Stimulated activated CD8-positive, alpha-beta memory T cell treated with anti-CD3 and anti-CD28 coated beads, Interleukin-7, amount 100 ng/mL, for 1 hour (primary cell): ENCODE measurements at places on chromosomes 11 and 22.

GRCh38 chr11:134657631-134658030 is 245.6 kb upstream of the B3GAT1 start:
- DNase-seq = no peak

DNA sequence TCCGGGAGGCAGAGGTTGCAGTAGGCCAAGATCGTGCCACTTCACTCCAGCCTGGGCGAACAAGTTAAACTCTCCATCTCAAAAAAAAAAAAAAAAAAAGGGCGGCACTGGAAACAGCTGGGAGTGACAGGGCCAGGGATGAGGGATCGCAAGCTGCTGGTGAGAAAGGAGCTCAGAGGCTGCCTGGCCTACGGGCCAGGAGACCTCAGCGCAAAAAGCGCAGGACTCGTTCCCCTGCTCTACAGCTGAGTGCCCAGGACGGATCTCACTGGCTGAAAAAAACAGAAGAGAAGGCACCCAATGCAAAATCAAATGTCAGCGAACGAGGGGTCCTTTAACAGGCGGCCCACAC is 650 bp upstream of the NUP50 start:
- no peak for DNase-seq

DNA sequence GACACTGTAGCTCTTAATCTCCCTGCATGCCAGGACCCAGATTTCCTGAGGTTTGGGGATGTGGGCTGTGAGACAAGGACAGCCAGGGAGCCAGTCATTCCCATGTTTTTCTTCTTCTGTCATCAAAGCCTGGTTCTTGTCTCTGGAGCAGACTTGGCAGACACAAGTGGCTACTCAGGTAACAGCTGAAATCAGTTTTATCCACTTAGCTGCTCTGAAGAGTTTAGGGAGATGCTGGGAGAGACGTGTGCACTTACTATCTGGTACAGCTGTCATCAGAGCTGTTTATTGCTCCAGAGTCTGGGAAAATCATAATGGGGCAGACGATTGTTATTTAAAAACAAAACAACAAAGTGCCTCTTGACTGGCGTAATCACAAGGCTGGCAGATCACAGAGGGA is 56.6 kb downstream of the CSNK2A3 start:
- no peak for DNase-seq

- DNase-seq = no peak
Observed at GRCh38 chr11:16853266-16853665, 114.8 kb downstream of the C11orf58 start.

GRCh38 chr22:44031158-44031952 is 7.3 kb downstream of the PARVB start:
- no peak for DNase-seq

DNA sequence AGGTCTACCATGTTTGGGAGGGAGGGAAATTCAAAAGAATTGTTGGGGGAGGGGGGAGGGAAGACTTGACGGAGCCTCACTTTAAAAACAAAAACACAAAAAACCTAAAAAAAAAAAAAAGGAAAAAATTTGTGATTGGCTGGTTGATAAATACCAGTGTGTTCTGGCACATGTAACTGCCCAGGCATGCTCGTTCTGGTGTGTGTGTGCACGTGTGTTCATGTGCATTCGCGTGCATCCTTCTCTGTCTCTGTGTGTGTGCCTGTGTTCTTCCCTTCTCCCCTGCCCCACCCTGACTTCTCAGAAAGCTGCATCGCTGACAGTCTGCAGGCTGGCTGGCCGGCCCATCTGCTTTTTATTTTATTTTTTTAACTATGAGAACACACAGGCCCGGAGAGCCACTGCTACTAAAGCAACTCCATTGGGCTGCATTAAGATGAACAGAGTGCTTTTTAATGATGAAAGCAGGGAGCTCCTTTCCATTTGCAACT is 22.6 kb upstream of the ADSL start:
- no peak for DNase-seq

- no peak for DNase-seq
Observed at GRCh38 chr22:29334696-29335344, 19.3 kb upstream of the RASL10A start.

GRCh38 chr11:120335556-120335907 is 681 bp upstream of the ARHGEF12 start:
- no peak for DNase-seq

- DNase-seq = no peak
Observed at GRCh38 chr11:98630736-98631135, 390.0 kb upstream of the CNTN5 start.

DNA sequence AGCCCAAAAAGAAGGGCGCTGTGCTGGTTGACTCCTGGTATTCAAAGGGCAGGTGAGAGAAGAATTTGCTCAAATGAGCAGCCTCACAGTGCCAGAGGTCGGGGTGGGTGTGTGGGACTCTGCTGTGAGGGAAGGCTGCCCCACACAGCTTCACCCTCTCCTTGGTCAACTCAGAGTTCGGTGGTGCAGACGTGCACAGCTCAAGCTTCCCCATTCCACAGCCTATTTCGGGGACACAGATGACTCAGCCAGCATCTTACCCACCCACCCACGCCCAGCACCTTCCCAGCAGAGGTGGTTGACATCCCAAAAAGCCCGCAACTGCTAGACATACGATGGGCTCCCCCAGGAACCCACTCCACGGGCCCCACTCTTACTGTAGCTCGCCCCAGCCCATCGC is 46.5 kb upstream of the CCND1 start:
- no peak for DNase-seq

DNA sequence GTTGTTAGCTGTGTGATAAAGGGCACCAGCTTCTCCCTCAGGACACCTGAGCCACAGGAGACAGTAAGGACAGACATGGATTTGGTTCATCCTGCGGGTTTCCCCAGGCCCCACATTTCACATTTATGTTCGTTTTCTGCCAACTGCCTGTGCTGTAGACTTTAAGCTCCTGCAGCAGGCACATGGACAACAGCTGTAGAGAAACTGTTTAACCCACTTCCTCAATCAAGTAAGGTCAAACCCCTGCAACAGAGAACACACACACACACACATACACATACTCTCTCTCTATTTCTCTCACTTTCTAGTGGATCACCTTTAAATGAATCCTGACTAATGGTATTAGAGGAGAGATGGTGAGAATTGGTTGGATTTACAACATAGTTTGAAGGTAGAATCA is 90.7 kb downstream of the C11orf87 start:
- DNase-seq = no peak

- no peak for DNase-seq
Observed at GRCh38 chr22:23152238-23153114, 7.2 kb downstream of the RAB36 start.

DNA sequence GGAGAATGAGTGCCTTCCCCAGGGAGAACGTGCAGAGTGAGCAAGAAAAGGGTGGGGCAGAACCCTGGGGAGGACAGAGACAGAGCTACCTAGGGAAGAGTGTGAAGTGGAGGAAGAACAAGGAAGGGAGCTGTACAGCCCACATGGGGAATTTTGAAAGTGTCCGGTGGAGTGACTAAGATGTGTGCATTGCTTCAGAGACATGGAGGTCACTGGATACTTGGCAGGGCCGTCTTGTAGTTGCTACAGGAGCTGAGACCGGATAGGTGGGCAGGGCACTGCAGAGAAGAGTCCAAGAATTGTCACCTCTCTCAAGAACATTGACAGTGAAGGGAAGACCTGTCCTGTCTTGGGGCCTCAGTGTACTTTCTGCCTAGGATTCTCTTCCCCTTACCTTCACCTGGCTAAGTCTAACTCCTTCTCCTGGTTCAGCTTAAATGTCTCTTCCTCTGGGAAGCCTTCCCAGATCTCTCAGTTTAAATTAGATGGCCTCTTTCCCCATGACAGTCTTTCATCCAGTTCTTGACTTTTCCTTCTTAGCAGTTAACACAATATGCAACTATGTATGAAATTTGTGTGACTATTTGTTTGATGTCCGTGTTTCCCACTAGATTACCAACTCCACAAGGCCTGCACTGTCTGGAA is 9.2 kb upstream of the P2RY6 start:
- no peak for DNase-seq

- no peak for DNase-seq
Observed at GRCh38 chr11:74950374-74950969, 1.4 kb downstream of the SPCS2 start.

- DNase-seq = no peak
Observed at GRCh38 chr11:1150769-1151365, 6.9 kb upstream of the MUC5AC start.

DNA sequence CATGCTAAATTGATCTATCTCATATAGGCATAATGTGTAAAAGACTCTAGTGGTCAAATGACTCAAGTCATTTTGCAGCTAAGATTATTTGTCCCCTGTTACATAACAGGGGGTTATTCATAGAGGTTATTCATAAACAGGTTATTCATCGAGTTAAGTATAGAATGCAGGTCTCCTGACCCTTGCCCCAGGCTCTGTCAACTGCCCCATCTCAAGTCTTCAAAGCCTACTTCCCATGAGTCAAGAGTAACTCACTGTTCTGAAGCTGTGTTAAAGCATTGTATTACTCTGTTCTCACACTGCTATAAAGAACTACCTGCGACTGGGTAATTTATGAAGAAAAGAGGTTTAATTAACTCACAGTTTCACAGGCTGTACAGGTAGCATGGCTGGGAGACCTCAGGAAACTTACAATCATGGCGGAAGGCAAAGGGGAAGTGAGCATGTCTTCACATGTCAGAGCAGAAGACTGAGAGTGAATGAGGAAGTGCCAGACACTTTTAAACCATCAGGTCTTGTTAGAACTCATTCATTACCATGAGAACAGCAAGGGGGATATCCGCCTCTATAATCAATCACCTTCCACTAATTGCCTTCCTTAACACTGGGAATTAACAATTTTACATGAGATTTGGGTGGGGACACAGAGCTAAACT is 226.2 kb upstream of the BLID start:
- DNase-seq = no peak

GRCh38 chr22:41345807-41346335 is 35.9 kb upstream of the TEF start:
- DNase-seq = no peak

- no peak for DNase-seq
Observed at GRCh38 chr22:31185056-31185455, 25.1 kb downstream of the RNF185 start.

GRCh38 chr22:35888181-35888870 is 140.3 kb downstream of the RBFOX2 start:
- no peak for DNase-seq

GRCh38 chr22:37758694-37759093 is 49.0 kb upstream of the GCAT start:
- no peak for DNase-seq

DNA sequence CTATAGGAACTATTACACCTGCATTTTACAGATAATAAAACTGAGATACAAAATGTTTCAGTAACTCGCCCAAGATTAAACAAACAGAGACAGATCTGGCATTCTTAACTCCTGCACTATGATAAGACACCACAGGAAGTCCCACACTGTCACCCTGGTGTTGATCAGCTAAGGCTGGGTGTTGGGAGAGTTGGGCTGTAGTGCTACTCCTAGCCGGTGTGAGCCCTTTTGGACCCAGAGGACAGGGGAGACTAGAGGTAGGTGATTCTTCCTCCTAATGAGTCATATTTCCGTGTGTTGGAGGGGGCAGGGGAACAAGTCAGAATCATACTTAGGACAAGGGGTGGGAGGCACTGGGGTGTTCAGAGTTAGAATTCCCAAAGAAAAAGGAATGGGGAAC is 353.2 kb upstream of the TENM4 start:
- no peak for DNase-seq

- DNase-seq = no peak
Observed at GRCh38 chr11:8813658-8814057, 97.3 kb upstream of the AKIP1 start.

DNA sequence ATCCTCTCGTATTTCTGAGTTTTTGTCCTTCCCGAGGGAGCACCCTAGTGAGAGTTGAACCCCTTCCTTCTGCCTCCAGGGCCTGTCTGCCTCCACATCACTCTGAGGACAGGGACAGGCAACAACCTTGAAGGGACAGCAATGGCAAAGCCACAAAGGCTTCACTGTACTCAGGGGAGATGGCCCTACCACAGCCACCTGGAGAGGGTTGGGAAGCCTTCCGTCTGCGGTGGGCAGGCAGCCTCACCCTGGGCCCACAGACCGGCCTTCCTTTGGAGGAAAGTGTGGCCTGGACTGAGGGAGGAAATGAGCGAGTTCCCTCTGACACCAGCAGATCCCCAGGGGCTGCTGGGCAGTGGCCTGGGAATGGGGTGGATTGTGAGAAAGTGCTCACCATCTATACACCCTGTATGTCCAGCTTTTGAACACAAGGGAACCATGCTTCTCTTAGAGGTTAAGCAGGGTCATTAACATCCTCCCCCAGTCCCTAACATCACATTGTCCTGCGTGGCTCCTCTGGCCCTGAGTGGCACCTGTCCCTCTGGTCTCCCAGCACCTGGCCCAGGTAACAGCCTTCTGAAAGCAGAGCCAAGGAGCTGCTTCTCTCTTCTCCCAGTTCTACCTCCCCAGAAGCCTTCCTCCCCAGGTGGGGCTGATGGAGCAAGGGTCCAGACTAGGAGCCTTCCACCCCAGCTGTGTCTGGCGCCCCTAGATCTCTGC is 6.8 kb downstream of the SLC35C1 start:
- DNase-seq = no peak

DNA sequence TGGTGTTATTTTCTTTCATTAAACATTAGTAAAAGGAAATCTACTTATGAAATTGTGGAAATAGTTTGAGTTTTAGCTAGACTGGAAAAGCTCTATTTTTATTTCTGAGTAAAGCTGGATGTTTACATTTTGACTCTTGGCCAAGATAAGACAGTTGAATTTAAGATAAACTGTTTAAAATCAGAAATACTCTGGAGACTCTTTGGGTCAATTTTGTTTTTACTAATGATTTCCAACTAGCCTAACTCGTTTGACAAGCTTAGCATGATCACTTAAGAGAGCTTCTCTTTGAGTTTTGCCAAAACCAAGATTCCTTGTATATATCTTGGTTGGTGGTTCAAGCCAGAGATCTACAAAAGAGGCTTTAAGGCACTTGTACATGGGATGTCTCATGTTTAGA is 724.8 kb upstream of the LUZP2 start:
- no peak for DNase-seq

- no peak for DNase-seq
Observed at GRCh38 chr11:21814169-21814568, 378.7 kb upstream of the ANO5 start.

GRCh38 chr11:11433960-11434359 is 80.9 kb upstream of the CSNK2A3 start:
- no peak for DNase-seq

GRCh38 chr11:62142921-62143320 is 19.1 kb downstream of the INCENP start:
- DNase-seq = no peak

GRCh38 chr11:11748706-11749365 is 92.9 kb upstream of the USP47 start:
- DNase-seq = no peak

DNA sequence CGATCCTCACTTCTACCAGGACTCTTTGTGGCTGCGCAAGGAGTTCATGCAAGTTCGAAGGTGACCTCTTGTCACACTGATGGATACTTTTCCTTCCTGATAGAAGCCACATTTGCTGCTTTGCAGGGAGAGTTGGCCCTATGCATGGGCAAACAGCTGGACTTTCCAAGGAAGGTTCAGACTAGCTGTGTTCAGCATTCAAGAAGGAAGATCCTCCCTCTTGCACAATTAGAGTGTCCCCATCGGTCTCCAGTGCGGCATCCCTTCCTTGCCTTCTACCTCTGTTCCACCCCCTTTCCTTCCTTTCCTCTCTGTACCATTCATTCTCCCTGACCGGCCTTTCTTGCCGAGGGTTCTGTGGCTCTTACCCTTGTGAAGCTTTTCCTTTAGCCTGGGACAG is 6.5 kb downstream of the TMEM138 start:
- no peak for DNase-seq
